Kasumi-1 (cell line): ENCODE measurements at places on chromosomes 11 and 22.
A peak's percentile ranks its signal among the peaks of the same experiment; 100 is the strongest.

GRCh38 chr11:65488273-65489034 lies 10.4 kb upstream of the MALAT1 start:
- no peak for DNase-seq

GRCh38 chr22:39239561-39240423 lies 5.0 kb downstream of the PDGFB start:
- peak; percentile 15 for DNase-seq

DNA sequence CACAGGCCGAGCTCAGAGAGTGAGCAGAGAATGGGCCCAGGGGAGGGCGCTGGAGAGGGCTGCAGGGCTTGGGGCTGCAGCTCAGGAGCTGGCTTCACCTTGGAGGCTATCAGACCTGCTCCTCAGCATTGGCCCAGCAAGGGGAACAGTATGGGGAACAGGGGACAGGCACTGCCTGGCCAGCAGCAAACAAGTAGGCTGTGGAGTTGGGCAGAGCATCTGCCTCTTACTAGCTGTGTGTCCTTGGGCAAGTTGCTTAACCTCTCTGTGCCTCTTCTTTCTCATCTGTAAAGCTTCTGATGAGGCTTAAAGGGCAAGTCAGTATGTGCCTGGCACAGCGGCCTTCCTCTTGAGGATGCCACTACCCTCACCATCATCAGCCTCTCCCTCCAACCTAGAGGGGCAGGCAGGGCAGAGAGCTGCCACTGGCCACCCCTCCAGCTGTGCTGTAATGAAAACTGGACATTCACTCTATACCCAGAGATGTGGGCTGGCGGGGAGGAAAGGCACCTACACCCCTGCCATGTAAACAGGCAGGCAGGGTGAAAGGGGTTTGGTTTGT lies 7.5 kb upstream of the CDKN1C start:
- DNase-seq, result no peak

- DNase-seq, result no peak
Observed at GRCh38 chr11:89182773-89183518, 5.3 kb downstream of the TYR start.

DNA sequence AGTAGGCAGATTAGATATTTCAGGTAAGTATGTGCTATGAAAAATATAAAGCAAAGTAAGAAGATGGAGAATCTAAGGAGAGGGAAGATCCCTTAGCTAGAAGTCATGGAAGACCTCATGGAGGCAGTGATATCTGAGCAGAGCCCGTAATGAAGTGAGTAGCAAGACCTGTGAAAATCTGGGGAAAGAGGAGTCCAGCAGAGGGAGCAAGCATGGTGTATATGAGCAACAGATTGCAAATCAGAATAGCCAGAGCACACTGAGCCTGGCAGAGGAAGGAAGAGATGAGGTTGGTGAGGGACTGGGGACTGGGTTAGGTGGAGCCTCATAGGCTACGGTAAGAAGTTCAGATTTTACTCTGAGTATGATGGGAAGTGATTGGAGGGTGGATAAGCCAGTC lies 9.4 kb downstream of the LHFPL7 start:
- peak; percentile 30 for DNase-seq

DNA sequence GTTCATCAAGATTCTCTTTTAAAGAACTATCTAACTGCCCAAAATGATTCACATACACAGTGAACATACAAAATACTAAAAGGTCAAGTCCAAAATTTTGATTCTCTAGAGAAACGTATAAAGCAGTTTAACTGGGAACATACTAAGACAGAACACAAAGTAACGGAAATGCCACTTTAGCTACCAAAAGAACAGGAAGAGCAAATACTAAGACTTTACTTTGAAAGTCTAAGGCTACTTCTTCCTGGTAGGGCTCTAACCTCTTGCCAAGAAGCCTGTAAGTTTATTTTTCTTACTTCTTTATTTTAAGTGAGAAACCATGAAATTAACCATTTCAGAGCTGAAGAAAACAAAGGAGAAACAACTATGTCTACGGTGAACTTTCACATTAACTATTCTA lies 6.2 kb downstream of the PICALM start:
- no peak for DNase-seq

DNA sequence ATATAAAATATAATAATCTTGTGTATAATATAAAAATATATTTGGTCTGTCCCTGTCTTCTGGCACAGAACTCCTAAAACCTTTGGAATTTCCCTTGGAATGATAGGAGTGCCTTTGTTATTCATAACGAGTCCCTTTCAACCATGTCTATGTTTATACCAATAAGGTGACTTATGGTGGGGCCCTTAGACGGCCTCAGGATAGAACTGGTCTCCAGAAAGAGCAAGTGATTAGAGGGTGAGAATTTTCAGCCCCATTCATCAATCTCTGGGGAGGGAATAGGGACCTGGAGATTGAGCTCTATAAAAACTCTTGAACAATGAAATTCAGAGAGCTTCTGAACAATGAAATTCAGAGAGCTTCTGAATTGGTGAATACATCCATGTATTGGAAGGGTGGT lies 18.4 kb upstream of the PICALM start:
- no peak for DNase-seq

- DNase-seq, result peak; percentile 86
Observed at GRCh38 chr22:19478901-19479354, at the start of gene UFD1. Gene UFD1 (minus strand): TSS chr22:19479193. CDS start chr22:19479085, 108 bp downstream.

GRCh38 chr11:12111549-12112520 lies 1.4 kb downstream of the MICAL2 start:
- DNase-seq, result no peak

DNA sequence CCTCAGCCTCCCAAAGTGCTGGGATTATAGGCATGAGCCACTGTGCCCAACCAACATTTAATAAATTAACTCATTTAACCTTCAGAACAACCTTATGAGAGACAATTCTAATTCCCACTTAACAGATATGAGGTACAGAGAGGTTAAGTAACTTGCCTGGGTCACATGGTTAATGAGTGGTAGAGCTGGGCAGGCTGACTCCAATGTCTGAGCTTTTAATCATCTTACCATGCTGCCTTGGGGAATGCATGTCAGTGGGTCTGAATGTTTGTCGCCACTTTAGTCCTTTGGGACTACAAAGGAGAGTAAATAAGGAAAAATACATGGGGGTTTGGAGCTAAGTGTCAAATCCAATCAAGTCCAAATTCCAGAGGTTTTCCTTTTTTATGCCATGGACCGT lies 11.2 kb upstream of the PIK3C2A start:
- DNase-seq, result no peak

- DNase-seq, result no peak
Observed at GRCh38 chr11:30406978-30407762, 84.3 kb downstream of the ARL14EP start.

- DNase-seq, result no peak
Observed at GRCh38 chr11:19541521-19542049, 171.1 kb upstream of the NAV2 start.

GRCh38 chr11:34978236-34979191 lies 62.1 kb downstream of the PDHX start:
- no peak for DNase-seq

DNA sequence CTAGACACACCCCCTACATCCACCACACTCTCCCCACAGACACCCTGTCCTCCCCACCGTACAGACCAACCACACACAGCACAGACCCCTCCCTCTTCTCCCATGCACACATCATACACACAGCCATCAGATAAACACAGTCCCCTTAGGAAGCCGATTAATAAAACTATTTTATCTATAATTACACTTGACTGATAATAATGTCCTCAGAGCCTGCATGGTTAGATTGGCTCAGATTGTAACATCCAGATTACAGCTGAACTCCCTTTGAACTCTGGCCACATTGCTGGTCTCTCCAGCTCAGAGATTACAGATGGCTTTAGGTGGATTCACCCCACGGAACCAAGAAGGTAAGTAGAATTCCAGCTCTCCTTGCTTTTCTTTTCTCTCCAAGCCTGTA lies 9.5 kb upstream of the ELF5 start:
- no peak for DNase-seq

DNA sequence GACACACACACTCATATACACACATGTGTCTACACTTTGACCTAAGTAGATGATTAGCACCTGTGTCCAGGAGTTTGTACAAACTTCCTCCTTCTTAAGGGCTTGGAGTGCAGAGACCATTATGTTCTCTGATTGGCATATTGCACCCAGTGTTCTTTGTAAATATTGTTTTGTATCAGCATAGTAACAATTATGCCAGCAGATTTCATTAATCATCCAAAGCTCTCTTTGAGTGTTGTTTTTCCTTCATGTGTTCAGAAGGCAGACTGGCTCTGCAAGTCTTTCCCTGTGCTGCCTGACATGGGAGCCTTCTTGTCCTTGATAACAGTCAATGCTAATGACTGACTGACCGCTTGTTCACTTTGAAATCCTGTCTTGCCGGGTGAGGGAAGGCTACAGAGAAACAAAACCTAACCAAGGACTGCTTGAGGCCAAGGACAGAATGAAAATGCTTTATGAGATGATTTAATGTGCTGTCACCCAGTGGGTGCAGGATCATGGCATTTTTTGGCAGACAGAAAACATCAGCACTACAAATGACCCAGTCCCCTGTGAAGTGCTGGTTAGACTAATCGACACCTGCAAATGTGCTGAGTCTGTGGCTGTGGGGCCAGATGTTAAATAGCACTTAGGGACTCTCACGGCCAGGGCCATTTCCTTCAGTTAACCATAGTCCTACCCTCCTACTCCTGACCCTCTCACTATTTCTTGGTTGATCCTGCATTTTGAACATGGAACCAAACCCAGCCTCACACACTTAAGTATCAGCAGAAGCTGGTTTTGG lies 6.6 kb upstream of the BARX2 start:
- DNase-seq, result no peak

GRCh38 chr11:61966734-61967115 lies 709 bp downstream of the FTH1 start:
- DNase-seq, result peak; percentile 16

DNA sequence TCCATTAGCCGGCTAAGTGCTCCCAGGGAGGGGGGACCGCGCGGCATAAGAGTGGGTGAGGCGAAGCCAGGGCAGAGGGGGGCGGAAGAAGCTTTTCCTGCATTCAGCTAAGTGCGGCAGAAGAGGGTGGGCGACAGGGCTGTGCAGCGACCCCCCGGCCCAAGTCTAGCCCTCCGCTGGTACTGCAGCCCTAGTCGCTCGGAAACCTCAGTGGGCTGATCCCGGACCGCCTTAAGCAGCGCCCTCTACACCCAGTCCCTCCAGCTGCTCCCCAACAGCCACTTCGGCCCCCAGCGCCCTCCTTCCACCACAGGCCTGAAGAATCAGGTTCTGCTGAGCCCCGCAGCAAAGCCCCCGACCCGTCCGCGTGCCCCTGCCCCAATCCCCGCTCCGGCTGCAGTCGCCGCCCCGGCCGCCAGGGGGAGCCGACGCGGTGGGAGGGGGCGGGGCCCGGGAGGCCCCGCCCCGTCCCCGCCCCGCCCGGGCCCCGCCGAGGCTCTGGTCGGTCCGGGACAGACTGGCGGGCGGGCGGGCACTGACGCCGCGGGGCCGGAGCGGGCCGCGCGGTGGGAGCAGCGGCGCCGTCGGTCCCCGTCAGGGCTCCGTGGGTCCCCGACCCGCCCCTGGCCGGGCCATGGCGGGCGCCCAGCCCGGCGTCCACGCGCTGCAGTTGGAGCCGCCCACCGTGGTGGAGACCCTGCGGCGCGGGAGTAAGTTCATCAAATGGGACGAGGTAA lies at the start of gene PLCB3:
TSS of gene PLCB3 (plus strand) at position 515 of the 737 bp plus-strand sequence. CDS start at position 635, 120 bp downstream.
- DNase-seq, result peak; percentile 50

DNA sequence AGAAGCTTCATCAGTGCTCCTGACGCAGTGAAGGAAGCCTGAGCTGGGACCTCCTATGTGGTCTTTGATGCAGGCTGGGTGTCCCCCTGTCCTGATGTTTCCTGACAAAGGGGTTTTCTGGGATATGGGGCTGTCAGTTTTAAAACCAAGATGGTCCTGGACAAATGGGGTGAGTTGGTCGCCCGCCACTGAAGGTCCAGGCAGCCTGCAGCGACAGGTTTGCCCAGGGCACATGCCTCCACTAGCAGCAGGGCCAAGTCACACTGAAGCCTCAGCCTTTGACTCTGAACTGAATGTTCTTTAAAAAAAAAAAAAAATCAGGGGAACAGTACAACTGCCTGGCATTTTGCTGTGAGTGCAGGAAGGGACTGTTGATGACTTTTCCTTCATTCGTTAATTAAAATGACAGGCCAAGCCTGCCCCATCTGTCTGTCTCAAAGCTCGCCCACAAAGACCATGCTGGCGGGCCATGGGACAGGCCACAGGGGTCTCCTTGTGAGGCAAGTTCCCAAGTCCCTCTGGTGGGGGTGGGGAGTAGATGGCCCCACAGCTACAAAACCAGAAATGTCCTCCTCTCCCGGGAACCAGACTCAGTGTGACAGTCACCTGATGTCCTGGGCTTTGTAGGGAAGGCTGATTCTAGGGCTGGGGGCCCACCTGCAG lies 274.8 kb downstream of the CTTN start:
- no peak for DNase-seq

DNA sequence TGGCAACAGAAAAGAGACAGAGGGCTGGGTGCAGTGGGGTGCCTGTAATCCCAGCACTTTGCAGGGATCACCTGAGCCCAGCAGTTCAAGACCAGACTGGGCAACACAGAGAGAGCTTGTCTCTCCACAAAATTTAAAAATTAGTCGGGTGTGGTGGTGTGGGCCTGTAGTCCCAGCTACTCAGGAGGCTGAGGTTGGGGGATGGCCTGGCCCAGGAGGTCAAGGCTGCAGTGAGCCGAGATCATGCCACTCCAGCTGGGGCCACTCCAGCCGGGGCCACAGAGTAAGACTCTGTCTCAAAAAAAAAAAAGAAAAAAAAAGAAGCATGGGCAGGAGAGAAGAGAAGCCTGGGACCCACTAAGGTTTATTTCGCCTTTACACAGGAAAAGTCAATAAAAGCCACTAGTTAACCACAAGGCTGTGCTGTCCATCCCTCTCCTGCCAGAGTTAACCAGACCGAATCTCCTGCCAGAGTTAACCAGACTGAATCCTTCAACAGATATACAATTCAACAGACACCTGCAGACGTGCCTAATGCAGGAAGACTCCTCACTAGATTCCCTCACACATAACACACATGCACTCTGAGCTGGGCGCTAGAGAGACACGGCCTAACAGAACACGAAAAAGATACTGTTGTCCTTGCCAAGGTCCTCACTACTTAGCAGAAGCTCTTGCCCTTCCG lies 29.8 kb downstream of the MICAL3 start:
- no peak for DNase-seq

DNA sequence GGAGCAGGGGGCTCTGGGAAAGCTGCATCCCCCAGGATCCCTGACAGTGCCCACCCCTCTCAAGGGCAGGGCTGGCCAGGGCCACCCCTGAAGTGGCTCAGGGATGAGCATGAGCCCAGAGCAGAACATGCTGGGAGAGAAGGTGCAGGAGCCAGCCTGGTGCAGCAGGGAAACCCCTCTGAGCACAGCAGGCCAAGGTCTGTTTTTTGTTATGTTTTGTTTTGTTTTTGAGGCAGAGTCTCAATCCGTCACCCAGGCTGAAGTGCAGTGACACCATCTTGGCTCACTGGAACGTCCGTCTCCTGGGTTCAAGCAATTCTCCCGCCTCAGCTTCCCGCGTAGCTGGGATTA lies 792 bp upstream of the SBF1 start:
- no peak for DNase-seq

GRCh38 chr11:123760894-123761293 lies 6.6 kb upstream of the OR6X1 start:
- no peak for DNase-seq
